Activated T-cell treated with anti-CD3 and anti-CD28 coated beads for 1 hour (primary cell): ENCODE measurements at places on chromosomes 12 and 14.
A peak's percentile ranks its signal among the peaks of the same experiment; 100 is the strongest.

GRCh38 chr12:116393255-116393654 is 115.8 kb upstream of the MED13L start:
- no peak for DNase-seq

GRCh38 chr12:59929110-59929509 is 333.3 kb downstream of the SLC16A7 start:
- no peak for DNase-seq

DNA sequence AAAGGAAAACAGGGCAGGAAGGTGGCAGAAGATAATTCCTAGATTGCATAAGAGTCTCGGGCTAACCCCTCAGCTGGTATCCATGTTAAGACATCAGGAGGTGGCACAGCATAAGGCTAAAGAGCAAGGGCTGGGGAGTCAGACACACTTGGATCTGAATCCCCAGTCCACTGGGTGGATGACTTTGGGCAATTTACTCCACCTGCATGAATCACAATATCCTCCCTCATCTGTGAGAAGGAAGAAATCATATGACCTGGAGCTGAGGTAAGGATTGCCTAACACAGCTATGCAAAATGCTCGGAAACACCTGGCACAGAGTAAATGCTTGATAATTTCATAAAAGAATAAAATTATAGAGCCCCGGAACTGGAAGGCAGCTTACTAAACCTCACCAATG is 217.9 kb downstream of the PIK3C2G start:
- no peak for DNase-seq

DNA sequence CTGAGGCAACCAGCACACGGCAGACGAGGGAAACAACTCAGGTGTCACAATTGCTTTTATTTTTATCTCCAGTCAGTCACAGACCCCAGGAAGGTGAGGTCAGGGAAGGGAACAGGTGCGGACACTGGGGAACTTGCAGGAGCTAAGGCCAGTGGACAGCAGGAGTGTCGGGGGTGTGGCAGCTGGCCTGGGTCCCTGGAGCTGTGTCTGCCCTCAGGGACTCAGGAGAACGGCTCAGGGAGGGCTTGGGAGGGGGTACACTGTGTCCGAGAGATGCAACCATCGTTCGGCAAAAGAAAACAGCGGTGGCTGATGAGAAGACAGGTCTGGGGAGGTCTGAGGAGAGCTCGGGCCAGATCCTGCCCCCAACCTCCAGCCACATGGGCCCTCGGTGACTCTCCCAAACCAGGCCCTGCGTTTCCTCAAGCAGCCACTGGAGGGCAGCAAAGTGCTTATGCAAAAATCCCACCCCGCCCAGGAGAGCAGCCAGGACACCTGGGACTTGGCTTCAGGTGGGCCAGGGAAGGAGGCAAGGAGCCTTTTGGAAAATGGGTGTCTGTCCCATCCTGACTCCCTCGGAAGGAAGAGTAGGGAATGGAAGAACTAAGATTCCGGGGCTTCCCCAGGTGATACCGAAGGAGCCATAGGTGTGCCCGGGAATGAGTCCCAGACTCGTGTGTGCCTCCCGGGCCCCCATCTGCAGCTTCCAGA is 24.1 kb upstream of the BCDIN3D start:
- peak; percentile 64 for DNase-seq

DNA sequence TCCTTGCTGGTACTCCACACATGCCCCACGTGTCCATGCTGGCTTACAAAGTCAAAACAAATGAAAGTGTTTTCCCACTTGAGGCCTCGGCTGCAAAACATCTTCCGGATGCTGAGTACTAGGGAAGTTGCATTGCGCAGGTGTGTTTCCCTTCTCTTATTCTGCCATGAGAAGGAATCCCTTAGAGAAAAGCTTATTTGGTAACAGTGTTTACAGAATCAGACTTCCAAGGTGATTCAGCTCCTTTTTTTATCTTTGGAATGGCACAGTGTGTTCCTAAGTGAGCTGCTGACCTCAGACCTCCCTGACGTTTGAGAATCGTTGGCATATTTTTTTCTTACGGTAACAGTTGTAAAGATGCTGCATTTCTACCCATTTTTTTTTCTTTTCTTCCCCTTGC is 211.3 kb downstream of the ESR2 start:
- no peak for DNase-seq

- DNase-seq = no peak
Observed at GRCh38 chr14:44700184-44700583, 193.1 kb upstream of the FSCB start.

- no peak for DNase-seq
Observed at GRCh38 chr12:89840162-89840922, 131.7 kb upstream of the ATP2B1 start.

GRCh38 chr14:63993992-63994391 is 141.2 kb downstream of the SYNE2 start:
- no peak for DNase-seq

GRCh38 chr12:68287106-68287505 is 33.7 kb upstream of the IL22 start:
- DNase-seq = no peak

DNA sequence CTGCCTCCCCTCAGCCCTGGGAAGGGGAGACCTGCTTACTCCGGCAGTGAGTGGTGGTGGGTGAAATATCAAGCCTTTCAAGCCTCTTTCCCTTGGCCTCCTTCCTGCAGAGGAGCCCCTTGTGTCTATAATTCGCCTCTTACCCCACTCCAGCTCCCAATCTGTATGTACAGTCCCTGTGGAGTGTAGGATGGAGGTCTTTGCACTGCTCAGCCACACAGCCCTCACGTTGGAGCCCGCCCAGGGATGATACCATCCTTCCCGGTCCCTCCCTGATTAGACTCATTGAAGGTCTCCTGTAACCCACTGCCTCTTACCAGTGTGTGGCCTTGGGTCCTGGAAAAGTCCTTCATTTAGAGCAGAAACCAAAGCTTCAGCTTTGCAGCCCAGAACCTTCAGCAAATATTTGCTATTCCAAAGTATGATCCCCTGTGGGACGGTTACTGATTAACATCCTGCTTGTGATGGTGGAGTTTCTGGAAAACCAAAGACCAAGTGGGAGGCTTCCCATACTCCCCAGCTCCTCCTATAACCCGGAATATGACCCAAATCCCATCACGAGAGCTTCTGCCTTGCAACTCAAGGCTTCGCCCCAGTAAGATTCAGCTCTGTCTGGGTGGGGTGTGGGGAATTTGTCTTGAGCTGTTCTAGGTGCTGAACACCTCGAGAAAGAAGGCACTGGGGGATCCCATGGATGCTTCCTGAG is at the start of gene SERPINA10:
TSS of gene SERPINA10 (minus strand) at position 397 of the 706 bp plus-strand sequence. CDS start 2,675 bp downstream, outside the sequence.
- no peak for DNase-seq

GRCh38 chr14:65414961-65415589 is 2.5 kb downstream of the FUT8 start:
- no peak for DNase-seq

DNA sequence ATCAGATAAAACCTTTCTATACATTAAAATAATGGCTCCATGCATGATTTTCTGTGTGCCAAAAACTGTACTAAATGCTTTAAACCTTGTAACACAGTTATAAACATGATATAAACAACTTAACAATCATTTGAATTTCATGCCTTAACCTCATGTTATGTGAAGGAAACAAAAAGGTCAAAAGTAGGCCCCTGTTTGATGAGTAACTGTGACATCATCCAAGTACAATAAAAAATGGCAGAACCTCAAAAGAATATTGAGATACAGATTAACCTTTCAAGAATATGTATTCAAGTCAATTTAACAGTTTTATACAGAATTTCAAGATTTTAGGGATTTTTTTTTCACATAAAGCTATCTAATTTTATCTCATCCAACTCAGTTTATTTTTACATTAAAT is 310.7 kb upstream of the DCN start:
- no peak for DNase-seq

DNA sequence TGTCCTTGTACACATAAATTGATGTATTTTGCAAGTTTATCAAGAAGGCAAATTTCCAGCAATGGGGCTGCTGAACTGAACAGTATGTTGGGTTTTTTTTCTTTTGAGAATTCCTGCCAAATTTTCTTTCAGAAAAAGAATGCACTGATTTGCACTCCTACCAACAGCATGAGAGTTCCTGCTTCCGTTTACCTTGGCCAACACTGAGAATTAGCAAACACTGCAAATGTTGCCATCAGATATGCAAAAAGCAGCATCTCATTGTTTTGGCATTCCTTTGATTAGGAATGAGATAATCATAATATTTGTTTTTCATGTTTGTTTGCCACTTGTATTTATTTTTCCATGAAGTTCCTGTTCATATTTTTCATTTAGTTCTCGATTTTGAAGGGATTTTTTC is 82.4 kb downstream of the RTN1 start:
- DNase-seq = no peak

DNA sequence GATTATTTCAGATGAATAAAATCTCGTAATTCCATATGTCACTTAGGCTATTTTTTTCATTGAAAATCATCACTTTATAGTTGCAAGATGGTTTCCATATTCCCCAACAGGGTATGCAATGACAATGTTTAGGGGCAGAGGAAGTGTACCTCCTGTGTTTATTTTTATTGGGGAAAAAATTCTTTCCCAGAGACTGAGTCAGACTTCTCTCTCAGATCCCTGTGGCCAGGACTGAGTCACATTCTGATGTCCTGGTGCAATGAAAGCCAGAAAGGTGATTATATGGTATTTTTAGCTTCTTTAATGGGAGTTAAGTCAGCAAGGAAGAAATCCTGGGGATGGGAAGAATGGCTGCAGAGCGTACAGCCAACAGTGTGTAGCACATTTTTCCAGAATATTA is 196.9 kb upstream of the ALG10 start:
- DNase-seq = no peak

DNA sequence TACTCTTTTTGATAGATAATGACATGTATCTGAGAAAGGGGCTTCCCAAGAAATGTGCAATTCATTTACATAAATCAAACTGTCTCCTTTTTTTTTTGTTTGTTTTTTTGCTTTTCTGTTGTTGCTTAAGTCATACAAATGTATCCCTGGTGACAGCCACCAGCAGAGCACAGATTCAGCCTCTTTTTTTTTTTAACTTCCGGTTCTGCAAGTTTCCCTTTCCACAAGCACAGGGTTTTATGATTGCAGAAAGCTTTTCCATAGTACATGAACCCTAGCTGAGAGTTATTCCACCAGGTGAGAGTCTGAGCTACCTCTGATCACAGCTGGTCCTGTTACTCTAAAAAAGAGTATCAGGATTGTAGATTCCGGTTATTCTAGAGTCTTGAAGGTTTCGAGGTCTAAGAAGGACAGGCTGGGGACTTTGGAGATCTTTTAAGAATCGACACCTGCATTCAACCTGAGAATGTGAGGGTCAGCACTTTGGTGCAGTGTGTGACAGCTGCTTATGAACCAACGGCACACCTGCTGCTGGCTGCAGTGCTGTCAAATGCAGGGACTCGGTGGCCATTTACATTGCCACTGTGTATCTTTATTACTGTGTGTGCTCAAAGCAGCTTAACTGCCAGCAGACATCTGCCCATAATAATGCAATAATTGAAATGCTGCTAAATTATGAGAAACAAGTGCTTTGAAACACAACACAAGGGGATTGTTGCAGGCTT is 551.7 kb downstream of the NRXN3 start:
- DNase-seq = no peak

DNA sequence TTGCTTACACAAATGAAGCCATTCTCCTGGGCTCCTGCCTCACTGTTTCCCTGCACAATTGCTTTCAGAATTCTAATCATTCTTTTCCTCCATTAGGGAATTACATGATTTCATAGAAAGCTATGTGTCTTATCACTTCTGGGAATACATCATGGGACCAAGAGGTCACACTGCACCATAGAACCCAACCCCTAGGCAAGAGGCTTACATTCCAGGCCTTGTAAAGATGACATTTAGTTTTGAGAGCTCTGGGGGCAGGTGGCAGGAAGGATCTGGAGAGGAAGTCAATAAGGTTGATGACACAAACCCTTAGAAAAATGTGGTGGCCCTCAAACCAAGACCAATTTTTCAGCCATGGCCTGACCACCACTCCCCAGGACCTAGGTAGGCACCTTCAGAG is 57.1 kb downstream of the NUAK1 start:
- no peak for DNase-seq

DNA sequence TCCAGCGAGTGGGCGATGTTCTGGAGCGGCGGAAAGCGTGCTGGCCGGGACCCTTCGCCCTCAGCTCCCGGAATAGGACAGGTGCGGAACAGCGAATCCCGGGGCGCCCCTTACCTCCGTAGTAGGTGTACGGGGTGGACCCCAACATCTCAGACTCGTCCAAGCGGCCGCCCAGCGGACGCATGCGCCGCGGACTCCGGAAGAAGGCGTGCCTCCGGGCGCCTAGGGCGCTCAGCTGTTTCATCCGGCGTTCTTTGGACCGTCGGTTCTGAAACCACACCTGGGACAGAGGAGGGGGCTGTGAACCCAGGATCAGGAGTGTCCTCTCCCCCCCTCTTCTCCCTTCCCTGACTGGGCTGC is 4.5 kb downstream of the LHX5 start:
- no peak for DNase-seq

- peak; percentile 91 for DNase-seq
Observed at GRCh38 chr14:106268013-106268727, 741.8 kb downstream of the TMEM121 start.

DNA sequence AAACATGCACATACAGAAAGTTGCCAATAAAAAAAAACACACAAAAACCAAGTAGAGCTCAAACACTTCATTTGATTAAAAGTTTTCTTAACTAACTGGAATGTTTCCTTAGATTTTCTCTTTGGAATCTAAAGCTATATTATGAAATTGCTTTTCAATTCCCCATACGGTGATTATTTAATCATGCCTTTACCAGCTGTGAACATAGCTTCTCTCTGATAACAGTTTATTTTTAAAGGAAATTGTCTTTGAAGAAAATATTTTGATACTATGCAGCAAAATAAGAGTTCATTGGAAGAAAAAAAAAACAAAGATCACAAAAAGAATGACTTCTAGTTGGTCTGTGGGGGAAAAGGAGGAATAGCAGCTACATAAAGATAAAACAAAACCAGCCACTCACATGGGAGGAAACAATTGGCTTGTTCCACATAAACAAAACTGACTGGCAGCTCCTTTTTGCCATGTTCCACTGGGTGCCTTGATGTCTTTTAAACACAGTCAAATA is 71.4 kb downstream of the BMP4 start:
- DNase-seq = no peak

- DNase-seq = no peak
Observed at GRCh38 chr12:33222357-33222756, 217.3 kb downstream of the SYT10 start.

DNA sequence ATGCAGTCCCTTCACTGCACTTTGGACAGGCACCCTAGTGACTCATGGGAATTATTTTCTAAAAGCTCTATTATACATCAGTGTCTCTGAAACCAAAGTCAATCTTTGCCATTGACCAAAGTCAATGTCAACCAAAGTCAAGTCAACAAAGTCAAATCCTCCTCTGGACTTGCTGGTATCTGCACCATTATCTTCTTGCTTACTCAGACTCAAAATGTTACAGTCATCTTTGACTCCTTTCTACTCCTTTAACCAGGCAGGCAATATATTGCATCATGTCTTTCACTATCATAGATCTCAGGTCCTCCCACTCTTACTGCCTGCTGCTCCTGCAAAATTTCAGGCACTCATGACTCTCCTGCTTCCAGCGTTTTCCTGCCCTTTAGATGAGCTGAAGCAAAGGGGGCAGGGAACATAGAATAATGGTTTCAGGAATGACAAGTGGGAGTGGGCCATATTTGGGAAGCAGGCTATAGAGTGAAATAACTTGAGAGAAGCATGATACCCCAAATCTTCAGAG is 39.2 kb downstream of the IGF1 start:
- DNase-seq = no peak

GRCh38 chr14:103731916-103732867 is 16.6 kb downstream of the ZFYVE21 start:
- no peak for DNase-seq

GRCh38 chr12:41683023-41683422 is 461.7 kb downstream of the GXYLT1 start:
- DNase-seq = no peak
